Naive thymus-derived CD8-positive, alpha-beta T cell (primary cell): ENCODE measurements at places on chromosomes 1 and 21. TPM values are rescaled to one million over a fixed set of nuclear protein-coding genes. Genes with fewer than 3 reads are reported as not detected.

The CELSR2 gene
- 5.4 TPM for total RNA-seq

The GPR37L1 gene
- total RNA-seq, result not detected

The LDLRAD1 gene
- not detected for total RNA-seq

The ERRFI1 gene
- 1.0 TPM for total RNA-seq

The RASSF5 gene
- total RNA-seq, result 229 TPM

The ZMYND12 gene
- 0.41 TPM for total RNA-seq

The ZNF648 gene
- not detected for total RNA-seq

The RBM15 gene
- 43.1 TPM for total RNA-seq

The TRIM17 gene
- total RNA-seq, result 1.7 TPM

The OPRD1 gene
- total RNA-seq, result not detected

The MYOC gene
- not detected for total RNA-seq

The THEM5 gene
- total RNA-seq, result not detected

The GLMP gene
- total RNA-seq, result 23.3 TPM

The CFHR5 gene
- not detected for total RNA-seq

DNA sequence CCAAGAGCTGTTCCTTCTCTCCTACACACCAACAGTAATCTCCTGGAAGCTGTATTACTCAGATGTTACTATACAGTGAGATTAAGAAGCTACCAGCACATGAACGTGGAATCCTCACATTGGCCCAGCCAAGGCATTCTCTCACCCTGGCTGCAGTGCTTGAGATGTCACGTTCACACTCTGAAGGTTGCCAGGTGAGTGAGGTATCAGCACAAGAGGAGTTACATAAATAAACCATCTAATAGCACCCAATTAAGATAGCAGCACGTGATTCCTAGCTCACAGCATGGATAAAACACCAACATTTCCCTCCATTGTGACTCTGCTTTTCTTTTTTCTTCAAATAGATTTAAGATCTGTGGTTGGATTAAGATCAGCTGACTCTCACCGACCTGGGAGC lies 182.8 kb downstream of the PLPP3 start:
- DNase-seq, result no peak

DNA sequence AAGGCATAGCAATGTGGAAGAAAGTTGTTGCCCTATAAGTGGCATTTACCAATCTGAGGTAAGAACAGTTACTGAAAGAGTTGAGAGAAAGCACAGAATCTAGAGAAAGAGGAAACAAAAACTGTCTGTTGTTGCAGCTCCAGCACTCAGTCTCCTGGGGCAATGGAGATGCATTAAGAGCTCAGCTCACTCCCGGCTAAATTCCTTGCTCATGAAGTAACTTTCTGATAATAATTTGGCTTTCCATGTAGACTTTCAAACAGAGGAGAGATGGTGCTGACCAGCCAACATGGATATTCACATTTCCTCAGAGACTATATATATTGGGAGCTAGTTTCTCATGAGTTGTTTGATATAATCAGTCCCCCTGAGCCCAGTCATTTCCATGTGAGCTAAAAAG lies 135.3 kb downstream of the GDAP2 start:
- no peak for DNase-seq

- DNase-seq, result no peak
Observed at GRCh38 chr1:71270394-71270915, 189.6 kb upstream of the ZRANB2 start.

- no peak for DNase-seq
Observed at GRCh38 chr21:32140604-32141317, 138.1 kb downstream of the MIS18A start.

DNA sequence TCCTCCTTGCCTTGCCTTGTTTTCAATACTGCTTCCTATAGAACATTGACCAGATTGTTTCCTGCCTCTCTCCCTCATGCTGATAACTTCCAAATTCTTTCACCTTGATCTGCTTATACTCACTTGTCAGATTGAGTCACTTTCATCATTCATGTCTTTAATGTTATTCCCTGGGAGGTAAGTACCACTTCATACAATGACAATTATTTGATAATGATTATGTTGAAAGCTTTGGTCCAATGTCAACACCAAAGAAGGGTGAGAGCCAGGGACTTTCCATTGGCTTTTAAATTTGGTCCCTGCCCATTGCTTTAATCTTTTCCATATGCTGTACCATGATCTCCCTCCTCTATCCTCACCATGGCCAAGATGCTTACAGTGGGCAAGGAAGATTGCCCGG lies 137.4 kb downstream of the SYT2 start:
- DNase-seq, result no peak

DNA sequence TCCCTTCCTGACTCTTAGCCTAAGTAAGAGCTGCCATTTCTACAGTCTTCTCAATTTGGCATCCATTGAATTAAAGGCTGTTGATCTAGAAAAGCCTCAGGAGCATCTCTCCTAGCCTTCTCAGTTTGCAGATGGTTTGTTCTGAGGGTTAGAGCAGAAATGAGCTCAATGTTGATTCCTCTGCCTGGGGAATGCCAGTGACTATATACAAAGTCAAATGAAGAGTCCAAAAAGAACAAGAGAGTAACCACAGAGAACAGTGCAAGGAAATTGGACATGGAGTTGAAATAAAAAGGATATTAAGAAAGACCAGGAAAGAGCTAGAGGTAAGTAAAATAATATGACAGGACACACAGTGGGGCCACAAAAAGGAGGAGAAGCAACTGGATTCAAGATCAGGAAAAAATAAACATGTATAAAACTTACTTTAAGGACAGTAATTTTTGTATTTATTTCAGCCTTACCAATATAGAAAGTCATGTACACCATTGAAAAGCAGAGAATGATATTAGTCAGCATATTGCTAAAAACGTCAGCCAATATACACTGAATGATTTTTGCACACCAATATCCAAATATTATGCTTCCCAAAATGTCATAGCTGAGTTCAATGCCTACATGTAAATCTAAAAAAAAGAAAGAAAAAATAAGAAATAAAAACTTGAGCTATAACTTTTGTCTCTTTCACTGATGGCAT lies 21.3 kb downstream of the SLC9C2 start:
- DNase-seq, result no peak

- DNase-seq, result no peak
Observed at GRCh38 chr1:171899838-171900237, 58.5 kb downstream of the DNM3 start.

GRCh38 chr1:212402666-212403321 lies 11.9 kb downstream of the PACC1 start:
- no peak for DNase-seq

DNA sequence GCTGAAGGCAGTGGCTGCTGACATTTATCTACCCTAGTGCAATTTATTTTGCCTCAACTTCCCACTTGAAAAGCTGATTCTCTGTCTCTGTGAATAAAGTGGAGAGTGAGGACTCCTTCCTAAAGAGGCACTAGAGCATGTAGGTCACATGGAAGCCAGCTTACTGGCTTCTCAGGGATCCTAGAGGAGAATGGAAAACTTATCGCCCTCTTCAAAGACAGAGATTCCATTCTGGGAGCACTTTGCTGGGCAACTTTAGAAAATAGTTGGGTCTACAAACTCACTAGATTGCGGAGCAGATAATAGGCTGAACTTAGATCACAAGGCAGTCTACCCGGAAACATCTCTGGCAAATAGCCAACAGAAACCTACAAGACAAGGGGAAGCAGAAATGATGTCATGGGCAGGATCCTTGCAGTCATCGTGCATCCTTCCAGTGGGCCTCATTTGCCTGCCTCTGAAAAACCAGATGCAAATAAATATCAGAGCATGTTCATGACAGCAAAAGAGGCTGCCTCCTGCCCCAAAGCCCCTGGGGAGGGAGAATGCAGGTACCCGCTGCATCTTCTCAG lies 104.8 kb upstream of the BARHL2 start:
- DNase-seq, result no peak

DNA sequence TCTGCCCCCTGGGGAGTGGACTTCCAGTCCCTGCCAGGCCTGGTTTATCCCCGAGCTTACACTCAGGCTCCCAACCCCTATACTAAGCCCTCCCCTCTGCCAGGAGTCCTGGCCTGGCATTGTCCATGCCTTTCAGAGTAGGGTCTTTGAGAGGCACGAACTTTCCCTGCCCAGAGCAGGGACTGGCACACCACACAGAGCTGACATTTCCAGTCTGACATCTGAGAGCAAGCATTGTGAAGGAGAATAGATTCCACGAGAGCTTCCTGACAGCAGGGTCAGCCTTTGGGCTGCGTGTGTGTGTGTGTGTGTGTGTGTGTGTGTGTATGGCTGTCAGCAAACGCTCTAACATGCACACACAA lies 59.5 kb upstream of the LAPTM5 start:
- no peak for DNase-seq

GRCh38 chr21:45292399-45293219 lies 4.9 kb upstream of the POFUT2 start:
- DNase-seq, result peak; percentile 67

GRCh38 chr1:231964241-231964640 lies 337.7 kb downstream of the DISC1 start:
- DNase-seq, result no peak

GRCh38 chr1:67489643-67490042 lies 59.4 kb upstream of the SERBP1 start:
- DNase-seq, result no peak

DNA sequence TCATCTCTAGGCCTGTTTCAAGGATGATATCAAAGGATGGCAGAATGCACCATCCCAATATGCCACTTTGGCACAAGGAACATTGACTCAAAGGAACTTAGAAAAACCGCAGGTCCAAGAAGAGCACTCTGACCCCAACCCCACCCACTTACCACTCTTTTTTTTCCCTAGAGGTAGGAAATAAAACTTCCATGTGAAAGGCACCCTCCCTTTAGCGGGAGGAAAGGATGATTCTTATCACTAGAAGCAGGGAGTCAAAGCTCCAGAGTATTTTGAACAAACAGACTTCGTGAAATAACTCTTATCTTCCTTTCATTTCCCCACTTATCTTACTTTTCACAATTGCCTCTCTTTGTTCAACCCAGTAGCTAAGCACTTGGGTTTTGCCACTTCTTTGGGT lies 22.2 kb downstream of the PSMG1 start:
- no peak for DNase-seq

- no peak for DNase-seq
Observed at GRCh38 chr1:205569411-205570172, 62.2 kb downstream of the ELK4 start.

- no peak for DNase-seq
Observed at GRCh38 chr1:198575292-198575691, 34.8 kb upstream of the ATP6V1G3 start.

GRCh38 chr1:176896216-176896615 lies 268.3 kb downstream of the ASTN1 start:
- DNase-seq, result no peak

DNA sequence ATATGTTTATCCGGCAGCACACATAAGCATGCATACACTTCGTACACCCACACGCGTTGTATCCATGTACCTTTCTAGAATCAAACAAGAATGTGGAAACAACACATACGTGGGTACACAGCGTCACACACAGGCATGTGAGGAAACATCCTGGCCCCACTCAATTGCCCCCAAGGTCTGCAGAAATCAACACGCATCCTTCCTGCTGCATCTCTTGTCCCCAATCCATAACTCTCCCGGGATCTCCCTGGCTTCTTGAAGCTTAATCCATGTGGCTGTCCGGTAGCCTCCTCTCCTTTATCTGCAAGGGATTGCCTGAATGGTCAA lies 5.5 kb upstream of the TBX15 start:
- no peak for DNase-seq

DNA sequence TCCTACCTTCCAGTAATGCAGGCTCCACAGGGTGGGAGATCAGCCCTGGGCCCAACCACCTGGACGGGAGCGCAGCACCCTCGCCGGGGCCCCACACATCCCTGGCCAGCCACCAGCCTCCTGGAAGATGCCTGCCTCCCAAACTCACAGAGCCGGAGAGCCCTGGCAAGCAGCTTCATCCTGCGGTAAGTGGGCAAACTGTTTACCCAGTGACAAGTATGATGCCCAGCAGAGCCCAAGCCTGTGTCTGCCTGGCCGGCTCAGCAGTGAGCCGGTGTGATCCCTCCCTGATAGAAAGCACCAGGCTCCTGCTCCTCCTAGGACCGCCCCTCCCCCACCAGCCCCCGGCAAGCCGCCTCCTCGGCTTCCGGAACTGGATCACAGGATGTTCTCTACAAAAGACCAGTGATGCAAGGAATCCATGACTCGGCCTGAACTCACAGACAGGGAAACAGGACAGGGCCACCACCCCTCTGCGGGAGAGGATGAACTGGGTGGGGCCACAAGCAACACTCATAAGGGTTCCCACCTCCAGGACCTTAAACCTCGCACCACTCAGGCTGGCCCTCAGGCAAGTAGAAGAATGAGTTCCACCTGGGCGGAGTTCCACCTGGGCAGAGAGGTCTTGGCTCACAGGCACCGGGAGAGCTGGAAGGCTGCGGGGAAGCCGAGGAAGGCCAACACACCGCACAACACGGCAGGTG lies 7.9 kb downstream of the ACOT7 start:
- no peak for DNase-seq

GRCh38 chr21:43271452-43272020 lies 102.7 kb downstream of the CRYAA start:
- no peak for DNase-seq

DNA sequence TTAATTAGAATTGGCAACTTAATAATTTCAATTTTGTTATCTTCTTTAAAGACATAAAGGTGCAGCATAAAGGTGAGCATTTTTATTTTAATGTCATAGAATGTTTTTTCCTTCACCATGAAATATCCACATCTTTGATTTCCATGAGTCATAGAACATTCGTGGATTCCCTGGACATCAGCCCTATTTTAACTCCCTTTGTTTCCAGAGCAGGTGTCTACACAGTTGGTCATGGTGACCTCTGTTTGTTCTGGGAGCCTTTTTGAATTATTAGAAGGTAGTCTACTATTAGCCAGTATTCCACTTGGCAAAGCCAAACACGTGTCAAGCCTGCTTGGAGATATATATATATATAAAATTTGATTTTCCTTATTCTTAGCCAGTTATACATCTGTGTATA lies 572.9 kb downstream of the LTN1 start:
- DNase-seq, result no peak

DNA sequence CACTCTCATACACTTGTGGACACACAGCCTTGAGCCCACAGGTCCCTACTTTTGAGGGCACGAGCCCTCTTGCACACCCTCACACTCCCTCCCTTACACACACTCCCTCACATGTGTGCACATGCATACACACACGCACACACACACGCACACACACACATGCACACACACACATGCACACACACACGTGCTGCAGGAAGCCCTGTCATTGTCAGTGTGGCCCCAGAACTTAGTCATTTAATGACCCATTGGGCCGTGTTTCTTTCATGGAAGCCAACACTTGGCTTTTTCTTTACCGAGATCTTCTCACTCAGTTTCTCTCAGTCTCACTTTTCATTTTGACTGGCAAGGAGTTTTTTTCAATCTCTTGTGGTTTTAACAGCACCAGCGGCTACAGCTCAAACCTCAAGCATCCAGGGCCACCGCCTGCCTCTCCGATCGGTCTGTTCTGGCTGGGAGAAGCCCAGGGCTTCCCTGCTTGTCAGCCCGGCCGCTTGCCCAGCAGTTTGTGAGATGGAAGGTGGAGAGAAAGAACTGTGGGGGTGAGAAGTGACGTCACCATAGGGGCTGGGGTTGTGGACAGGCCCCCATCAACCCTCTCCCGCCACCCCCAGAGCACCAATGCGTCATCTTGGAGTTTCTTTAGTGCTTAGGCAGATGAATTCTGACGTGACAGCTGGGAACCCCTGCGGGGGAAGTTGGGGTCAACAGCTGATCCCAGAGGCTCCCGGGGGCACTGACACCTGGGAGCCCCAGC lies 15.8 kb upstream of the TNFRSF8 start:
- peak; percentile 15 for DNase-seq

- DNase-seq, result no peak
Observed at GRCh38 chr1:3186526-3186921, 117.5 kb downstream of the PRDM16 start.

- no peak for DNase-seq
Observed at GRCh38 chr21:26883768-26884167, 38.6 kb upstream of the ADAMTS1 start.

GRCh38 chr21:25912402-25912746 lies 177.6 kb downstream of the GABPA start:
- no peak for DNase-seq
